ENCODE measurements at places on chromosomes 2 and 18.

DNA sequence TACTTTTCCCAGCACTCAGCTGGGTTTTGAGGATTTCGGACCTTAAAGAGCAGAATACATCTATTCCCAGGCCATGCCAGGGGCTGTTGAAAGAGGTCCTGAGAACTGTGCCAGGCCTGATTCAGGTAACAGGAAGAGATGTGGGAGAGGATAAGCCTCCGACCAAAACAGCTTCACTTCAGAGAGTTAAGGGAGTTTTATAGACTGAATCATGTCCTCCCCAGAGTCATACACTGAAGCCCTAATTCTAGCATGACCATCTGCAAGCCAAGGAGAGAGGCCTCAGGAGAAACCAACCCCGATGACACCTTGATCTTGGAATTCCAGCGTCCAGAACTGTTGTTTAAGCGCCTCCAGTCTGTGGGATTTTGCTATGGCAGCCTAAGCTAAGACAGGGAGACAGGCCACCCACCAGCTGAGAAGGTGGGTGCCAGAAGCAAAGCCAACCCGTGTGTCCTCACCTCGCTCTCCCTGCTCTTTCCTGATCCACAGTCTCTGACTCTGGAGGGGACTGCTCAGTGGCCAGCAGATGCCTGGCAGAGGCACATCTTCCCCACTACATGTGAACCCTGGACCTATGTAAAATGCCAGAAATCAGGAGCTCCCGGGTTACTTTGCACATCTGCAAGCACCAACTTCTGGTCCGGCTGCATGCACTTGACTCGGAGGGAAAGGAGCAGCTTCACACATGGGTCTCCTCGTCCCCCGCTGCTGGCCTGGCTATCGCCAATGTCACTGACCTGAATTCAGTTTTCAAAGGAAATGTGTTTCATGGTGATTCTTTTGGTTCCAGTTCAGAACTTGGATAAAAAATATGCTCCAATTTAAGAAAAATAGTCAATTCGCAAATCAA, 116.8 kb upstream of the EPC2 start:
- peak; percentile 63 for ATAC-seq

DNA sequence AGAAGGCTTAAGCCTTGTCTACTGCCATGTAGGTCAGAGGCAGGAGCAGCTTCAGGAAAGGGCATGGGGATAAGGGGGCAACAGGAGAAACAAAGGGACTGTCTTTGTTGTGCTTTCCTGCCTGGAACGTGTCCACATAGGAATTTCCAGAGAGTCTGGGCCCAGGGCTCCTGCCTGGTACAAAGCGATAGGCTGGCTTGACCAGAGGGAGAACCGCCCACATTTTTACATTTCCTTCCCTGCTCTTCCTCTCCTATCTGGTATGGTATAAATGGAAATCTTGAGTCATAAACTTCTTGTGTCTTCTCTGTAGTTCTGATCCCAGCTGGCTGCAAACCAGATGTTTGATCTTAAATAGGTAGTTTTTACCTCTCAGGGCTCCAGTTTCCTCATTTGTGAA, 414.8 kb downstream of the HRH4 start:
- ATAC-seq, result no peak

- ATAC-seq, result peak; percentile 43
Measured at GRCh38 chr2:33022989-33023727, 76.4 kb downstream of the LTBP1 start.

- ATAC-seq, result no peak
Measured at GRCh38 chr2:126699716-126700581, 44.0 kb downstream of the GYPC start.

GRCh38 chr2:229044581-229044980, 226.5 kb downstream of the PID1 start:
- no peak for ATAC-seq

- ATAC-seq, result no peak
Measured at GRCh38 chr2:198321522-198322088, 517.2 kb downstream of the PLCL1 start.

GRCh38 chr2:115386465-115386864, 944.0 kb downstream of the DPP10 start:
- no peak for ATAC-seq

DNA sequence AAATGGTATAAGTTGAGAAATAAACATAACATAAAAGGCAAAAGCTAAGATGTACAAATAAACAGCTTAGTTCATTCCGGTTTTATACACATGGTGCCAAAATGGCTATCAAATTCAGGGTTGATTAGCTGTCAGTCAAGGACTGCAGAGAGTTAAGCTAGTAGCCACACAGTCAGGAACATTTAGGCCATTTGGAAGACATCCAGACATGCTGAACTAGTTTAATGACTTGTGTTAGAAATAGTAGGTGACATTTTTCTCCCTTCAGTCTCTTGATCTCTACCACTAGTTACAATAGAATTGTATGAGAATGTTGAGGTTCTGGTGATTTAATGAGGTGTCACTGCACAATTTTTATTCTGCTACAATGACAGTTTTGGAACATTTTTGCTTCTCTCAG, 394.4 kb upstream of the SPHKAP start:
- ATAC-seq, result no peak

- peak; percentile 60 for ATAC-seq
Measured at GRCh38 chr2:202410092-202410491, 34.0 kb downstream of the BMPR2 start.

DNA sequence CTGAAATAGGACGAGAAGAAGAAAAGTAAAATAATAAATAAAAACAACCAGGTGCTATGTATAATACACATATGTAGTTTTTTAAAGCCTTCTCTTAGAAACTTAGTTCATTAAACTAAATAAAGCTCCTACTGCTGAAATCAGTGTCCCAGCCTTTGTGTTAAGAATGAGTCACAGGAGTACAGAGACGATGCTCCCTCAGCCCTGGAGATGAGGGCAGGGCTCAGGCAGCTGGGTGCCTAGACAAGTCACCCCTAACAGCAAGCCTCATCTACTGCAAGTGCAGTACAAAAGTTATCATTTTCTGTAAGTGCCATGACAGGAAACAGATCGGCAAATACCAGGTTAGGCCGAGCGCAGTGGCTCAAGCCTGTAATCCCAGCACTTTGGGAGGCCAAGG, 18.2 kb downstream of the KIDINS220 start:
- ATAC-seq, result no peak

GRCh38 chr2:25305775-25306174, 36.0 kb downstream of the DNMT3A start:
- ATAC-seq, result no peak

DNA sequence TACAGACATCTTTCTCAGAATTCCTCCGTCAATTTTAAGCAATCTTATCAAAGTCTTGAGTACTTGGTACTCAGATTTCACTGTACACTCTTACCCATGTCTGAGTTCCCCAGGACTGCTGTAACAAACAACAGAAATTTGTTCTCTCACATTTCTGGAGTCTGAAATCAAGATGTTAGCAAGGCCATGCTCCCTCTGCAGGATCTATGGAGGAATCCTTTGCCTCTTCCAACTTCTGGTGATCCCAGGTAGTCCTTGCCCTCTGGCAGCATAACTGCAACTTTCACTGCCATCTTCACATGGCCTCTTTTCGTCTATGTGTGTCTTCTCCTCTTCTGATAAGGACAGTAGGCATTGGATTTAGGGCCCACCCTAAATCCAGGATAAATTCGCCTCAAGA, 17.1 kb upstream of the CACNB4 start:
- ATAC-seq, result no peak

DNA sequence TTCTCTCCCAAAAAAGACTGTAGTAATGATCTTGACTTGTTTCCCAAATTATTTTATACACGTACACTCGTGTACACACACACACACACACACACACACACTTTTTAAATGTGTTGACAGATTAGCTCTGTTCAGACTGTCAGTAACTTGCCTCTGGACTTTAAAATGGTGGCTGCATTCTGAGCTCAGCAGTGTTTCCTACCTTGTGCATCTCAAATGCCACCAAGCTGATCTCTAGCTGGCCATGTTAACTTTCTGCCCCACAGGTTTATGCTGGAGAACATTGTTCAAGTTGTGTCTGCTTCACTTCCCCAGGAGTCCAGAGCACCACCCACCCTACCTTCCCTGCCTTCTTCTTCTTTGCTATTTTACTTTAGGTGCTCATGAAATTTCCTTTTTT, 73.4 kb upstream of the TMEM87B start:
- no peak for ATAC-seq

- ATAC-seq, result no peak
Measured at GRCh38 chr2:105950521-105951383, 206.0 kb downstream of the NCK2 start.

GRCh38 chr18:54387631-54388030, 29.9 kb downstream of the C18orf54 start:
- no peak for ATAC-seq

DNA sequence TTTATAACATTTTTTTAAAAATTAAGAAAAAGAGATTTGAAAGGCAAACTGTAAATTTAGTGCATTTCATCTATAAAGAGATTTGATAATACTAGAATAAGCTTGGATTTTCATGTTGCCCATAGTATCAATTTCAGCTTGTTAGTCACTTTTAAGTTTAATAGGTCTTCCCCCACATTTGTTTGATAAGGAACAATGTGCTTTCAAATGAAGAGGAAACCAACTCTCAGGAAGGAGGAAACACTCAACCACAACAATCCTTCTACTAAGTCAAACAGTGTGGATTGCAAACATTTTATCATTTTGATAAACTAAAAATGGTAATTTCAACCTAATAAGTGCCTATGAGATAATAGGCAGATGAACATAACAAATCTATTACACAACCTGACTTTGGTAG, 397.1 kb upstream of the CDH20 start:
- no peak for ATAC-seq

- ATAC-seq, result no peak
Measured at GRCh38 chr2:76760367-76760704, 761.8 kb downstream of the LRRTM4 start.

- ATAC-seq, result no peak
Measured at GRCh38 chr2:239148495-239149200, 252.2 kb downstream of the HDAC4 start.

GRCh38 chr2:16767789-16768476, 102.3 kb upstream of the CYRIA start:
- no peak for ATAC-seq

DNA sequence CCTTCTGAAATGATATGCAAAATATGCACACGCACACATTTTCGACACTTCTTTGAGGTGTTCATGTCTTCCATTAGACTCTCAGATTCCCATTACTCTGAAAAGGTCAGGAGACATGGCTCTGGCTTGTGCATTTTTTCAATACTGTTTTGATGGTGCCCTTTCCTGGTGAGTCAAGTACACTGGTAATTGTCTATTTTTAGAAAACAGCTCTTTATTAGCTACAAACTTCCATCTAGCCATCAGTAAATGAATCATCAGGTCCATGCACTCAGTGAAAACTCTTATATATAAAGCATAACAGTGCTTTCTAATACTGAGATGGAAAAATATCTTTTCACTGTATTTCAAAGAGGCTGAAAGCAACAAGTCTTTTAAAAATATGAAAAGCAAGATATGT, 194.9 kb downstream of the GALNT1 start:
- no peak for ATAC-seq

- ATAC-seq, result no peak
Measured at GRCh38 chr2:71694501-71695234, 241.3 kb downstream of the DYSF start.
